ENCODE measurements at places on chromosomes 11 and 22. TPM values are rescaled to one million over a fixed set of nuclear protein-coding genes. Genes with fewer than 3 reads are reported as not detected.

MPPED2 gene
- not detected for polyA plus RNA-seq

DNA sequence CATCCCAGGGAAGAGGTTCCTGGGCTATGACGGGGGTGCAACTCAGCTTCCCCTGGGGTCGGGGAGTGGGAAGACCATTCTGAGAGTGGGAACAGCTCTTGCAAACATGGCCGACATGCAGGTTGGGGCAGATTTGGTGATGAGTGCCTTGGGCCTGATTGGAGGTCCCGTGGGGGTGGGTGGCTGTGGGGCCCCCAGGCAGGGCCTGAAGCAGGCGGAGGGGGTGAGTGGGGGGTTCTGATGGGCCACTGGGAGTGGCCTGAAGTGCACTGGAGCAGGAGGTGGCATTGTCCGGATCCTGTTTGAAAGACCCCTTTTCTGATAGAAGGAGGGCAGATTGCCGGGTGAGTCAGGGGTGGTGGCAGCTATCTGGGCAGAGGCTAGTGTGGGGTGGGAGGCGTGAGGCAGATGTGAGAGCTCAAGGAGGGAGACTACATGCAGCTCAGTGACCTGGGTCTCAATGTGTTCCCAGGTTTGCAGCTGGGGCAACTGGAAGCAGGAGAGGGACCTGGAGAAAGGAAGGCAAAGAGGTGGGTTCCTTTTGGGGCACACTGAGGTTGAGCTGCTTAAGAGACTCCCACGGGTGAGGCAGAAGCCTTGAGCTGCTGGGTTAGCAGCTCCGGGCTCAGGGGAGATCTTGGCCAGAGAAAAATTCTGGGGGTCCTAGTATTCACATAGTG, 15.1 kb downstream of the MYEOV start:
- DNase-seq = no peak

OSBP gene
- 10.0 TPM for polyA plus RNA-seq

DNA sequence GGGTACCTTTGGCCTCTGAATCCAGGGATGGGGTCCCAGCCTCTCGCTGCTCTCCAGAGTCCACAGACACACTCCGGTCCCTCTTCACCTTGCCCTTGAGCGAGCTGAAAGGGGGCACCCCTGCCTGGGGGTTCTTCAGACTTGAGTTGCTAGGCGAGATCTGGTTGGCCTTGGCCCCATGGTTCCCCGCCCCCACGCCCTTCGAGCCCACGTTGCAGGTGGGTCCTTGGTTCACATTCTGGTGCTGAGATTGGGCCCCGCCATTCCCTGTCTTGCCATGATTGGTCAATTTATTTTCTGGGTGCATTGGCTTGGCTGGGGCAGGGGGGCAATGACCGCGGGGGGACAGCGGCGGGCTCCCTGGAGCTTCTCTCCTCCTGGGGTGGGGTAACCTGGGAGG, 17.5 kb downstream of the BCL9L start:
- DNase-seq = no peak

- DNase-seq = no peak
Measured at GRCh38 chr22:46602025-46602424, 18.2 kb upstream of the GRAMD4 start.

DNA sequence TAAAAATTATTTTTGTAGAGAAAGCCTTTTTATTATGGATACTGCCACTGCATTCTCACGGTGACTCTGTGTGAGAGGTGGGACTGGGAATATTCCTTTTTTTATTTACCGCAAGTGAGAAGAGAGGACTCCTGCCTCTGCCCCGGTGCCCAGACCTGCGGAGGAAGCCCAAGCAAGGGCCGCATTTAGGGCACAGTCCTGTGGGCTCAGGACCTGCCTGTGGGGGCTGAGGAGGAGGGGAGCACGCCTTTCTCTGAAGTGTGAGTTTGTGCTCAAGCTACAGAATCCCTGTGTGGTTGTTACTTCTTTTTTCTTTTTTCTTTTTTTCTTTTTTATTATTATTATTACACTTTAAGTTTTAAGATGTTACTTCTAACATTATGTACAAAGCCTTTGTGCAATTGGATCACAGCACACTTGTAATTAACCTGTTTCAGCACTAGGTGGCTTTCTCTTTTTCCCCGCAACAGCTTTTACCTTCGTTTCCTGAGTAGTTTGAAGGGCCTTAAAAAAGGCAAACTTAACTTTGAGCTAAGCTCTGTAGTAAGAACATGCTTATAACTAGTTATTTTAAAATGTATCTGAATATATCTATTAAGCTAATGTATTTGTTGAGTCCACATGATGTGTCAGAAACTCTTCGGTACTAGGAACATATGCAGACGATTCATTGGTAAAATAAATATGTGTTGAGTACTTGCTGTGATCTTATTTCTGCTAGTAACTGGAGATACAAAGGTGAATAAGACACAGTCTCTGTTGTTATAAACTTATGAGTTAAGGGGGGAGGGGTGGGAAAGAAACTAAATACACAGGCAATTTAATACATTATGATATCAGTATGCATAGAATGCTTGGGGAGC, 18.3 kb downstream of the AMOTL1 start:
- no peak for DNase-seq

OR2AG2 gene
- 0.28 TPM for polyA plus RNA-seq

PGM2L1 gene
- 1.6 TPM for polyA plus RNA-seq

DNA sequence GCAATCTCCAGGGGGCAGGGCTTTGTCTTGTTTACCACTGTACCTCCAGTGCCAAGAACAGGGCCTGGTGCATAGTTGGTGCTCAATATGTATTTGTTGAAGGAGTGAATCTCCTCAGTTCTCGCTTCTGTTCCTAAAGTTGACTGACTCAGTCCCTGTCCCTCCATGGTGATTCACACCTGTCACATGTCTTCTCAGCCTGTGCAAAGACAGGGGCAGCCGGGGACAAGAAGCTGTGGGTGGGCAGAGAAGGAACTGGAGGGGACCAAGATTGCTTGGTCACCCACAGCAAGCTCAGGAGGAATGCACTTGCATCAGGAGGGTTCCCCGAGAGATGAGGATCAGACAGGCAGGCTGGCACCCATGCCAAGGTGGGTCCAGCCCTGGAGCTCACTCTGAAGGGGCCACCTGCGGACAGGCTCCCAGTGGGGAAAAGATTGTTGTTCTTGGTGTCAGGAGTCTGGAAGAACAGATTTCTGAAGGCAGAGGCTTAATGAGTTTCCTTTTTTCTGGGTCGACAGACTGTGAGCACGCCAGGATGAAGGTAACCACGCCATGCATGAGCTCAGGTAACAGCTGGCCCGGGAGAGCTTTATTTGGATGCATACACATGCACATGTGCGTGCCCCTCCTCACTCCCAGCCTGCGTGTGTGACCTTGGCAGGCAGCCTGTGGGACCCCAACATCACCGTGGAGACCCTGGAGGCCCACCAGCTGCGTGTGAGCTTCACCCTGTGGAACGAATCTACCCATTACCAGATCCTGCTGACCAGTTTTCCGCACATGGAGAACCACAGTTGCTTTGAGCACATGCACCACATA, 16.9 kb downstream of the IL17RA start:
- DNase-seq = no peak

DNA sequence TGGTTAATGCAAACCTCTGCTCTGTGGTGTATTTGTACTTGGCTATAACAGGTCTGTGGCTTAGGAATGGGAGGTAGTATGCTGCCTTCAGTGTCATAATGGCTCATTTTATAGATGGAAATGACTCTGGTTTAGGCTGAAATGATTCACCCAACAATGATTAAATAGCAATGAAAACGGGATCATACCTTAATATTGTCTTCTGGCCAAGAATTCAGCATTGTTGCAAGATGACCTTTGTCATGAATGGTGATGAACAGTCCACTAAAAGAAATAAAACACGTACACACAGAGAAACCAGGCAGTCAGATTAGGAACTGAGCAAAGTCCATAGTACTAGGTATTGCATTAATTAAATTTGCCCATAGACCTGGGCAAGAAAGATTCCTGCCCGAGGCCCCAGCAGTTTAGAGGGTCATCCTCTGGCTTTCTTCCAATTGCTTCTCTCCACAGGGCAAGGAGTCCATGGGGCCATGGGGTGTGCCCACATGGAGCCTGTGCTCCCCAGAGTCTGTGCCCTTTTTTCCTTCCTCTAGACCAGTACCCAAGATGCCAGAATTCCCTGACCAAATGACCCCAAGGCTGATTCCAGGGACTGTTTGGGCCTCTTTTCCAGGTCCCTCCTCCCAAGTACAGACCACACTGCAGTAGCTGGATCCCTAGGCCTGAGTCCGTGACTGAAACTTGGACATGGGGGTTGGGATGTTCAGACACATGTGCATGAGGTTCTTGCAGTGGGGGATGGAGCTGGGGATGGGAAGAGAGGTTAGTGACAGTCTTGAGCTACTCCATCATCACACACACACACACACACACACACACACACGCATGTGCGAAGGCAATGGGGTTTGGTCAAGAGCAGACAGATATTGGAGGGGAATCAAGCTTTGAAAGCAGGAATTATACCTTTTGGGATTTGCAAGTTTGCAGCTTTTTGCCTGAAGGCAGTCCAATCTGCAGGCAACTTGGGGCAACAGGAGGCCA, 134.2 kb downstream of the CCDC81 start:
- no peak for DNase-seq

CATSPER1 gene
- polyA plus RNA-seq = 0.56 TPM

DNA sequence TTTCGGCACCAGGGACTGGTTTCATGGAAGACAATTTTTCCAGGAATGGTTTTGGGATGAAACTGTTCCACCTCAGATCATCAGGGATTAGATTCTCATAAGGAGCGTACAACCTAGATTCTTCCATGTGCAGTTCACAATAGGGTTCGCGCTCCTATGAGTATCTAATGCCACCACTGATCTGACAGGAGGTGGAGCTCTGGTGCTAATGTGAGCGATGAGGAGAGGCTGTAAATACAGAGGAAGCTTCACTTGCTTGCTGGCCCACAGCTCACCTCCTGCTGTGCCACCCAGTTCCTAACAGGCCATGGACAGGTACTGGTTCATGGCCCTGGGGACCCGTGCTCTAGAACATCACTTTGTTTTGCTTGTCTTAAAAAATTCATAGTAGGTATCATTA, 41.8 kb upstream of the AMPD3 start:
- DNase-seq = no peak

GPR83 gene
- polyA plus RNA-seq = 0.04 TPM

KCNK4 gene
- polyA plus RNA-seq = 0.05 TPM

DNA sequence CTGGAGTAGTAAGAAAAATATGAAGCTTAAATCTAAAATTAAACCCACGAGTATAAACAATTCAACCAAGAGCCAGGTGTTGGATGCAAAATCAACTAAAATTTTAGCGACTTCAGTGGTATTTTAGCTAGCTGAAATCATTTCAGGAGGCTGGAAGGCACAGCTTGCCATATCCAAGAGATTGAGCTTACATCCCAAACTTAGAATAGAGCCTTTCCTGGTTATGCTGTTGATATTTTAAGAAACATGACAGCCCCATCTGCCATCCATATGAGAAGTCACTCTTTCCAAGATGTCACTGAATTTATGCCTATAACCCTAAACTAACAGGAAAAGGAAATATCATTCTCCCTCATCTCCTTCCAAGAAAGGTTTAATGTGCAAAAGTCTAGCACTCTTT, 334.0 kb downstream of the KCNA4 start:
- no peak for DNase-seq

- DNase-seq = peak; percentile 8
Measured at GRCh38 chr11:74538680-74539079, 45.2 kb upstream of the LIPT2 start.

LMO1 gene
- polyA plus RNA-seq = not detected

- no peak for DNase-seq
Measured at GRCh38 chr11:16412525-16413172, 56.3 kb upstream of the SOX6 start.

- DNase-seq = no peak
Measured at GRCh38 chr22:19615001-19615461, 90.8 kb upstream of the CLDN5 start.

- DNase-seq = peak; percentile 14
Measured at GRCh38 chr11:58513747-58514367, 6.0 kb upstream of the OR5B21 start.

GRCh38 chr11:122814401-122814800, 23.9 kb upstream of the CRTAM start:
- DNase-seq = no peak

GRCh38 chr11:128835741-128836430, 31.2 kb downstream of the KCNJ1 start:
- DNase-seq = no peak

- no peak for DNase-seq
Measured at GRCh38 chr11:3341298-3341697, 37.6 kb downstream of the ZNF195 start.

- DNase-seq = no peak
Measured at GRCh38 chr11:65826984-65827735, 6.6 kb upstream of the SNX32 start.

OR4A15 gene
- not detected for polyA plus RNA-seq

- DNase-seq = no peak
Measured at GRCh38 chr22:44615602-44616180, 86.3 kb upstream of the PRR5 start.

- DNase-seq = no peak
Measured at GRCh38 chr11:33492596-33492995, 208.0 kb downstream of the C11orf91 start.

GRCh38 chr11:96331699-96332116, 11.3 kb downstream of the MAML2 start:
- DNase-seq = no peak

SPTBN2 gene
- polyA plus RNA-seq = 0.25 TPM

TMEM134 gene
- polyA plus RNA-seq = 30.6 TPM

- no peak for DNase-seq
Measured at GRCh38 chr11:116179401-116179800, 593.4 kb downstream of the BUD13 start.

- no peak for DNase-seq
Measured at GRCh38 chr11:47819743-47820142, 28.4 kb downstream of the NUP160 start.

DNA sequence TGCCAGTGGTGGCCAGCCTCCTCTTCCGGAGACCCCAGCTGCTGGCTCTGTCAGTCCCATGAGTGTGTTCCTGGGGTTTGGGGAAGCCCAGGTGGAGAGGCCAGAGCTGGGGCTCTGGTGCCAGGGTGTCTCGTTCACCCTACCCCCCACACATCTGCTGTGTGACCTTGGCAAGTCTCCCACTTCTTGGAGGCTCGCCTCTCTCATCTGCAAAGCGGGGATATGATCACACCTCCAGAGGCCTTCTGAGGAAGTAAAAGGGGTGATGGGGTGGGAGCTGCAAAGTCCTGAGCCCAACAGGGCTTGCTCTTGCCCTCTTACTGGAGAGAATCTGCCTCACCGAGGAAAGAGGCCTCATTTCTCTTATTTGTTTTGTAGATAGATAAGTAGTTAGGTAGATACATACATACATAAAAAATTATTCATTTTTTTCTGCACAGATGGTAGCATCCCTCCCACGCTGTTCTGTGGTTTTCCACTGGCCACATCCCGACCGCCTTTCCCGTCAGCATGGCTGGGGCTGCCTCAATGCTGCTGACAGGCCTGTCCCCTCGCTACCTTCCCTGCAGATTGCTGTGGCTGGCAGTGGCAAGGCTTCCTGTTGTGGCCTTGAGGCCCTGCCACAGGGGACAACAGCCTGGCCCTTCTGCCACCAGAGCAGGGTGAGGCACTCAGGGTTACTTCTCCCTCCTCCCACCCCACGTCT, 23.9 kb downstream of the MYO7A start:
- no peak for DNase-seq

OR4C46 gene
- not detected for polyA plus RNA-seq
